ENCODE measurements at places on chromosomes 1 and 21. TPM values are rescaled to one million over a fixed set of nuclear protein-coding genes. Genes with fewer than 3 reads are reported as not detected.

CDC20 gene
- total RNA-seq, result 50.2 TPM

C1orf185 gene
- total RNA-seq, result not detected

SMIM1 gene
- total RNA-seq, result not detected

COL6A1 gene
- total RNA-seq, result 1,783 TPM

UBASH3A gene
- total RNA-seq, result not detected

DNA sequence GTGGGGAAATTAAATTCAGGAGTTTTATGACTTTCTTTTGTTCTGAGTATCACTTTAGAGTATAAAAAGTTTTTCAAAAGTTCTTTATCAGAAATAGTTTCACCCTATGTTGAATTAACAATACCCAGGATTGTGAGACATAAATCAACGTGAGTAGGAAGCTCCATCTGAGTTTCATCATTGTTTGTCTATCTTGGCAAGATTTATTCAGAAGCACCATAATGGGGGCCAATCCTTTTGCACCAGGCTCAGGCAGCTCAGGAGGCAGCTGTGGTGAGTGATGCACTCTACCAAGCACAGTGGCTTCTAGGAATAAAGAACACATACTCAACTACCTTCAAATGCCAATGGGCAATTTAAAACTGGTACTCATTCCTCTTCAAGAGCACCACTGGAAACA is 12.0 kb downstream of the CREG1 start:
- H3K27me3 ChIP-seq, result no peaks in the 10 kb centered on the region
- no peaks in the 10 kb centered on the region for H3K36me3 ChIP-seq
- DNase-seq, result no peak
- no peak overlapping the region for H3K4me3 ChIP-seq

GRCh38 chr1:118485757-118486156 is 300.7 kb upstream of the SPAG17 start:
- no peak overlapping the region for H3K4me3 ChIP-seq

GRCh38 chr1:63847308-63847910 is 73.6 kb downstream of the ROR1 start:
- no peak for DNase-seq
- no peaks in the 10 kb centered on the region for H3K36me3 ChIP-seq
- H3K27ac ChIP-seq, result no peak overlapping the region
- no peaks in the 10 kb centered on the region for H3K4me1 ChIP-seq
- H3K27me3 ChIP-seq, result no peaks in the 10 kb centered on the region

DNA sequence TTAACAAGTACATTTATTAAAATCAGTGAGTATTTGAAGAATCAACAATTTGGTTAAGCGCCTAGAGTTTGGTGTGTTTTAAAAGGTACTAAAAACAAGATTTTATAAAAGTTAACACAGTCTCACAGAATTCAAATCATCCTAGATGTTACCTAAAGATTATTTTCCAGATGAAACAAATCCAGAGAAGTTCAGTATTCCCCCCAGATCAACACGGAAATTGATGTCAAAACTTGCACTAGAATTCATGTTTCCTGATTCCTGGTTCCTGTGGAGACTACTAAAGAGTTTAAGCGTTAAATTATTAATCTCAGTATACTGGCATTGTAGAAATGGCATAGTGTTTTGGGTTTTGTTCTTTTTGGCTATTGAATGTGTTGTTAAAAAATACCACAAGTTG is 1.4 kb downstream of the PTBP2 start:
- peak overlapping the region; percentile 92 for H3K27ac ChIP-seq
- peaks cover 8% of the 10 kb centered on the region for H3K36me3 ChIP-seq
- peak; percentile 8 for DNase-seq
- no peaks in the 10 kb centered on the region for H3K27me3 ChIP-seq
- H3K4me1 ChIP-seq, result peaks cover 18% of the 10 kb centered on the region
- peak overlapping the region; percentile 85 for H3K4me3 ChIP-seq

GRCh38 chr1:243729956-243730355 is 120.1 kb downstream of the AKT3 start:
- no peak overlapping the region for H3K27ac ChIP-seq
- no peaks in the 10 kb centered on the region for H3K36me3 ChIP-seq
- no peak overlapping the region for H3K4me3 ChIP-seq
- no peaks in the 10 kb centered on the region for H3K27me3 ChIP-seq

DNA sequence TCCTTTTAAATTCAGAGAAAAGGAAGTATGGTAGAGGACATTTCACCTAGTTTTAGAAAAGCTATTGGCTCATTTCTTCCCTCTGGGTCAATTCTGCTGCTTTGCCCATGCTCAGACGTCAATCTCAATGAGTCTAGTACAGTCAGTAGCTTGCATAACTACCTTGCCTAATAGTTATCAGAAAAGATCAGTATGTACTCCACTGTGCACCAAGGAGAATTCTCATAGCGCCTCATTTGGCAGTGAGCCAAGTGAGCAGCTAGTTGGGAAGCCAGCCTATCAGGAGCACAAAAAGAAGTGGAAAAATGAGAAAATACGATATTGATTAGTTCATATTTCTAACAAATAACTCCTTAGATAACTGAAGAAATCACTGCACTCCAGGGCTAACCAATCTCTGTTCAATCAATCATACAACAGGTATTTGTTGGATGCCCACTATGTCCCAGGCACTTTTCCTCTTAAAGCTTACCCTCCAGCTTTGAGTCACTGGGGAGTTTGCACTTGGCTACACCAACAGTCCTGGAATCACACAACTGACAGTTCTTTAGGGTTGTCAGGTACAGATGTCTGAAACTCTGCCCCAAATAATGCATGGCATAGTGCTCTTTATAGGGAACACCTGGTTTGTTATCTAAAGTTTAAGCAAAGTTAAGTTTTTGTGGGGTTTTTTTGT is 50.2 kb downstream of the PRDX6 start:
- no peaks in the 10 kb centered on the region for H3K27me3 ChIP-seq
- H3K4me1 ChIP-seq, result no peaks in the 10 kb centered on the region
- no peak overlapping the region for H3K27ac ChIP-seq
- H3K4me3 ChIP-seq, result no peak overlapping the region

DNA sequence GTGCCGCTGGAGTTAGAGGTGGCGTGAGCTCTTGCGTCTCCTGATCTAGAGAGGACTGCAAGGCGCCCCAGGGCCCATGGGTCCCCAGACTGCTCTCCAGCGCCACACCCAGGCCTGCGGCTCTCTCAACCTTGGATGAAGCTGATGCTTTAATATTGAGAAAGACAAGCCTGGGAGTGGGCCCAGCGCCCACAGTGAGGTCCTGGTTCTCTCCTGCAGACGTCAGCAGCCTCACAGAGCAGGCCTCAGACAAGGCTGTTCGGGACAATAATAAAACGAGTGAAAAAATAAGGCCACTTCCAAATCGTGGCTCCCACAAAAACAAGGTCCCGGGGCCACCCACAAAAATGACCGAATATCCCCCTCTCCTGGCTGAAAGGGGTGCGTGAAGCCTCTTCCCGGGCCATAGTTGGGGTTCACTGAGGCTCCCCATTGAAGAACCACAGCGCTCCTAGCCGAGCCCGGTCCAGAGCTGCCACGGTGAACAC is 6.0 kb upstream of the DNMT3L start:
- peaks cover 4% of the 10 kb centered on the region for H3K27me3 ChIP-seq
- DNase-seq, result no peak
- no peaks in the 10 kb centered on the region for H3K36me3 ChIP-seq
- H3K27ac ChIP-seq, result no peak overlapping the region
- H3K4me1 ChIP-seq, result no peaks in the 10 kb centered on the region
- no peak overlapping the region for H3K4me3 ChIP-seq

DNA sequence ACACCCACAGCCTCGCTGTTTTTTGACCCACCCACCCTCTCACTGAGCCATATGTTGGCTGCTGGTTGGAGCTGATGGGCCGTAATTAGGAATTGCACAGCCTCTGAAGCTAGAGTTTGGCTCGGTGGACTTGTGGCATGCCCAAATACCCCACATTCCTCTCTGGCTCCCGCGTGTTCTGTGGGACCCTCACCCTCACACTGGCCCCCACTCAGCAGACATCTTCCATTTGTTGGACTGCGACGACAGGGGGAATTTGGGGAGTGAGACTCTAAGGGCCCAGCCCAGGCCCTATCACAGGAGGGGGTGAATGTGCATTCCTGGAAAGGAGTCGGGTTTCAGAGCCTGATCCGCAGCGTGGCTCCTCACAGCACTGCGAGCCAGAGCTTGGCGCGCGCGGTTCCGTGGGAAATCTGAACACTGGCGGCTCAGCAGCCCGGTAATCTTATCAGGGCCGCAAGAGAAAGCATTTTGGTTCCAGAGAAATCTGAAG is 5.2 kb downstream of the RCSD1 start:
- no peaks in the 10 kb centered on the region for H3K27me3 ChIP-seq
- DNase-seq, result peak; percentile 33
- H3K27ac ChIP-seq, result no peak overlapping the region
- no peaks in the 10 kb centered on the region for H3K4me1 ChIP-seq
- no peak overlapping the region for H3K4me3 ChIP-seq

GRCh38 chr1:54952950-54953718 is 27.3 kb upstream of the TMEM61 start:
- DNase-seq, result peak; percentile 43
- H3K36me3 ChIP-seq, result no peaks in the 10 kb centered on the region
- peaks cover 11% of the 10 kb centered on the region for H3K4me1 ChIP-seq
- H3K27me3 ChIP-seq, result no peaks in the 10 kb centered on the region

GRCh38 chr1:242455052-242455361 is 69.5 kb downstream of the PLD5 start:
- no peaks in the 10 kb centered on the region for H3K36me3 ChIP-seq
- no peaks in the 10 kb centered on the region for H3K4me1 ChIP-seq
- H3K27ac ChIP-seq, result no peak overlapping the region
- no peak for DNase-seq

DNA sequence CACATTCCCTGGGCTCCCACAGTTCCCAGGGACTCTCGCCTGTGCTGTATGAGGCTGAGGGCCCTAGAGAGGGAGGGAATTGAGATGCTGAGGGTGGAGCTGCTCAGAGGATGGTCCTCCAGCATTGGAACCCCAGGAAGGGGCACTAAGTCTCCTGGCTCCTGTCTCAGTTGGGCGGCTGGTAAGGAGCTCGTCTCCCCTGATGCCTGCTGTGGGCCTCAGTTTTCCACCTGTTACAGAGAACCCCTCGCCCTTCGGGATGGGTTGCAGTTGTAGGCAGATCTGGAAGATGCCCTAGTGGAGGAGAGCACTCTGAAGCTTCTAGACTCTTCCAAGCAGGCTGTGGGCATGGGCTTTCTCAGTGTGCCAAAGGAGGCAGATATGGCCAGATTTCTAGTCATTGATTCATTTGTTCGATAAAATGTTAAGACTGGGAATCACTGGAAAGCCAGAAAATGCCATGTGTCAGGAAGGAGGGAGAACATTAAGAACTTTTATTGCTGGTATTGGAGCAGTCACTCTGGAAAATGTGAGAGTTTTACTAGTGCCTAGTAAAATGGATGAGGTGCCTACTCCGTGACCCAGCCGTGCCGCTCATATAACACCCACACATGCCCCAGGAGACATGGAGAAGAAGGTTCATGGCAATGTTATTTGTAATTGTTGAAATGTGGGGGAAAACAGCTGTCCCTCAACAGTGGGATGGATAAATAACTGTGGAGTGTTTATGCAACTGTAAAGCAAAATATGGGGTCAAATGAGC is 828 bp upstream of the MYBPH start:
- no peaks in the 10 kb centered on the region for H3K27me3 ChIP-seq
- H3K27ac ChIP-seq, result peak overlapping the region; percentile 74
- DNase-seq, result peak; percentile 45
- no peaks in the 10 kb centered on the region for H3K36me3 ChIP-seq
- peaks cover 33% of the 10 kb centered on the region for H3K4me1 ChIP-seq

DNA sequence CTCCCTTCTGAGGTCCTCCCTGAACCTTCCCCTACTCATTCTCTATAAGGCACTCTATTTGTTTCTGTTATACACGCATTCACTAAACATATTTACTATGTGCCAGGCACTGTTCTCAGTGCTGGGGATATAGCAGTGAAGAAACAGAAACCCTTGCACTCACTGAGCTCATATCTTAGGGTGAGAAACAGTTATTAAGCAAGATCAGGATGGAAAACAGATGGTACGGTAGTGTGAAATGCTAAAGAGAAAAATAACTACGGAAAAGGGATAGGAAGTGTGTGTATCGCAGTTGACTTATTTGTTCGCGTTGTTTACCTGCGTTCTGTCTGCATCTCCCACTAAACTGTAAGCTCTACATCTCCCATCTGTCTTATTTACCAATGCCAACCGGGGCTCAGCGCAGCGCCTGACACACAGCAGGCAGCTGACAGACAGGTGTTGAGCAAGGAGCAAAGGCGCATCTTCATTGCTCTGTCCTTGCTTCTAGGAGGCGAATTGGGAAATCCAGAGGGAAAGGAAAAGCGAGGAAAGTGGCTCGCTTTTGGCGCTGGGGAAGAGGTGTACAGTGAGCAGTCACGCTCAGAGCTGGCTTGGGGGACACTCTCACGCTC is 572 bp downstream of the CYB5RL start:
- peak; percentile 51 for DNase-seq
- no peaks in the 10 kb centered on the region for H3K36me3 ChIP-seq
- no peaks in the 10 kb centered on the region for H3K27me3 ChIP-seq
- peak overlapping the region; percentile 98 for H3K4me3 ChIP-seq

DNA sequence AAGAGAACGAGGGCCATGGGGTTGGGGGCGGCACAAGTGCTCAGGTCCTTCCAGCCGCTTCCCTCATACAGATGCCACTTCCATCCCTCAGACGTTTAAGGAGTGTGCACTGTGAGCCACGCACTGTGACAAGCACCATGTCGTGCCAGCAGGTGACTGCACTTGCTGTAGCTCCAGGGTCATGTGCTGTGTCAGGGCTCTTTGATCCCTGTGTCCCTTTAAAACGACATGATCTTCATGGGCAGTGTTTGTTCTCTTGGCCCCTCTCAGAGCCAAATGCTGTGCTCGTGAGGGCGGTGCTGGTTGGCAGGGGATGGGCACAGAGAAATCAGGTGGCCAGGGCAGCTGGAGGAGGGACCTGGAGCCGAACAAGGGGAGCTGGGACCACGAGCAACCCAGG is 19.9 kb downstream of the IL10RB start:
- H3K4me1 ChIP-seq, result peaks cover 9% of the 10 kb centered on the region
- peaks cover 12% of the 10 kb centered on the region for H3K36me3 ChIP-seq
- no peaks in the 10 kb centered on the region for H3K27me3 ChIP-seq
- H3K4me3 ChIP-seq, result no peak overlapping the region
- DNase-seq, result no peak

DNA sequence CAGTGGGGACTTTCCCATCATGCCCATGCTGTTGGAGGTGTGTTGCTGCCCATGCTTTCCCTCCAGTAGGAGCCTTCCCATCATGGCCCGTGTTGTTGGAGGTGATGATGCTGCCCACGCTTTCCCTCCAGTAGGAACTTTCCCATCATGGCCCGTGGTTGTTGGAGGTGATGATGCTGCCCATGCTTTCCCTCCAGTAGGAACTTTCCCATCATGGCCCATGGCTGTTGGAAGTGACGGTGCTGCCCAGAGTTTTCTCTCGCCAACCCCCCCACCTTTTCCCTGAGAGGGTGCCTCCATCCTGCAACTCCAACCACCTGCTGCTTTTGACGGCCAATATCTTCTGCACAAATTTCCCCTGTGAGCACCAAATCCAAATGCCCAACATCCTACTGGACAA is 205.7 kb downstream of the TOMM20 start:
- no peak for DNase-seq
- no peak overlapping the region for H3K27ac ChIP-seq
- no peaks in the 10 kb centered on the region for H3K36me3 ChIP-seq
- no peaks in the 10 kb centered on the region for H3K27me3 ChIP-seq
- H3K4me1 ChIP-seq, result peaks cover 20% of the 10 kb centered on the region

GRCh38 chr1:50427086-50427817 is 4.0 kb upstream of the DMRTA2 start:
- no peaks in the 10 kb centered on the region for H3K36me3 ChIP-seq
- no peak for DNase-seq
- peaks cover 99% of the 10 kb centered on the region for H3K27me3 ChIP-seq

- H3K36me3 ChIP-seq, result no peaks in the 10 kb centered on the region
- peak; percentile 49 for DNase-seq
- peak within 1 kb of the TSS; percentile 67 for H3K27ac ChIP-seq
- H3K27me3 ChIP-seq, result no peaks in the 10 kb centered on the region
Measured at GRCh38 chr1:61741711-61742619, at the start of gene PATJ. Gene PATJ, plus strand, starts transcription at chr1:61742480. Its CDS starts 20,413 bp downstream, at chr1:61762893.
